ENCODE measurements at places on chromosomes 6 and 20. TPM values are rescaled to one million over a fixed set of nuclear protein-coding genes. Genes with fewer than 3 reads are reported as not detected.

GRCh38 chr20:1277529-1278322, 11.6 kb downstream of the SNPH start:
- H3K4me3 ChIP-seq, result no peak overlapping the region
- DNase-seq, result no peak
- peaks cover 2% of the 10 kb centered on the region for H3K4me1 ChIP-seq
- H3K36me3 ChIP-seq, result peaks cover 5% of the 10 kb centered on the region

DNA sequence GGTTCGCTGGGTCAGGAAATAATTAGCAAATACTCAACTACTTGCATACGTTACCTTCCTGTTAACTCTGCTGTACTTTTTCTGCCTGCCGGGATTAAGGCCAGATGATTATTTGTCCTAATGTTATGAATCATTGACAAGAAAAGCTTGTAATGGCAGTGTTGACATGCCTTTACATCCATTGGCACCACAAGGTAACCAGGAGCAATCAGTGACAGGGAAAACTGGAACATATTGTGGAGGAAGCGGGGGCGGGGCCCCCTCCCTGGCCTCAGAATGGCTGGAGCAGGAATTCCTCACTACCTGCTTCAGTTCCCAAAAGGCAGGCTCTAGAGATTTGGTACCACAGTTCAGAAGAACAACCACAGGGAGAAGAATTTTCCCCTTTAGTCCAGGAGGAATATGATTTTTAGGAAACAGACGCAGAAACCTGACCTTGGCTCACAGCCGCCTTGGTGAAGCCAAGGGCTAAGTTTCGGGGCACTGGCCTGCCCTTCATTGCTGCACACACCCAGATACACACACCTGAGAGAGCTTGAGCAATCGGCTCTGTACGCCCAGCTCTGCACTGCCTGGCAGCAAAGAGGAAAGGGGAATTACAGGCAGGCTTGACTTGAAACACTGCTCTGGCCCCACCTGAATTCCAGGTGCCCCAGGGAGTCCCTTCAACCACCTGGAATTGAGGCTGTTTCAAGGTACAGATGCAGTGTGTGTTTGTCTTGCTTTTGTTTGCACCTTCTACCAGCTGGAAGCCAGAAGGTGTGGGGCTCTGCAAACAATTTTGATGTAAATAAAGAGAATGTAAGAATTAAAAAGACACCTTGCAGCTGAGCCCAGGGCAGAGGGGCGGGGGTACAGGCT, 89.8 kb downstream of the MYB start:
- H3K27me3 ChIP-seq, result no peaks in the 10 kb centered on the region
- no peaks in the 10 kb centered on the region for H3K4me1 ChIP-seq
- no peak for DNase-seq
- H3K36me3 ChIP-seq, result no peaks in the 10 kb centered on the region
- H3K27ac ChIP-seq, result no peak overlapping the region

DNA sequence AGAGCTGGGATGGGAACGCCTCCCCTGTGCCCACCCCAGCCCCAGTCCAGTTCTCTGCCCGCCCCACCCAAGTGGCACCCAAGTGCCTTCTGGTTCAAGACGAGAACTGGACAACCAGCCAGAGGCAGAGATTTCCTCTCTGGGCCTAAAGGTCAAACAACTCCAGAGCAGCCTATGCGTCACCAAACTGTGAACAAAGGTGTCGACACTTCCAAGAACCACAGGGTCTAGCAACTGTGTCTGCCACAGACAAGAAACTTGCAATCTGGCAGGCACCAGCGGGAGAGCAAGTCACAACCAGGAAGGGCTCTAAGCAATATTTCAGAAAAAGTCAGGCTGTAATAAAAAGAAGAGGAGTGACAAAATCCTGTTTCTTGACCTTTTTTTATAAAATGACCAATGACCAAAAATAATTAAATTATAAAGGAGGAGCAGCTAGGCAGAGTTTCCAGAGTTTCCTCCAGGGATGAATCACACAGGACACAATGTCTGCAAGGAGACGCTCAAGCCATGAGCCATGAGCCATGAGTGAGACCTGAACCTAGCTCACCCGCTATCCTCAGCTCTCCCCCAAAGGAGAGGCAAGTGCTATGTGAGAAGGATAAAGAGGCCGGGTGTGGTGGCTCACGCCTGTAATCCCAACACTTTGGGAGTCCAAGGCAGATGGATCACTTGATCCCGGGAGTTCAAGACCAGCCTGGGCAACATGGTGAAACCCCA, 11.1 kb downstream of the EDEM2 start:
- no peak overlapping the region for H3K4me3 ChIP-seq
- no peak overlapping the region for H3K27ac ChIP-seq
- no peaks in the 10 kb centered on the region for H3K27me3 ChIP-seq
- no peaks in the 10 kb centered on the region for H3K4me1 ChIP-seq
- H3K36me3 ChIP-seq, result peaks cover 73% of the 10 kb centered on the region
- no peak for DNase-seq

- no peaks in the 10 kb centered on the region for H3K27me3 ChIP-seq
- H3K27ac ChIP-seq, result peak overlapping the region; percentile 88
- DNase-seq, result peak; percentile 50
- peaks cover 32% of the 10 kb centered on the region for H3K4me1 ChIP-seq
Measured at GRCh38 chr20:48758206-48758820, 69.5 kb downstream of the PREX1 start.

DNA sequence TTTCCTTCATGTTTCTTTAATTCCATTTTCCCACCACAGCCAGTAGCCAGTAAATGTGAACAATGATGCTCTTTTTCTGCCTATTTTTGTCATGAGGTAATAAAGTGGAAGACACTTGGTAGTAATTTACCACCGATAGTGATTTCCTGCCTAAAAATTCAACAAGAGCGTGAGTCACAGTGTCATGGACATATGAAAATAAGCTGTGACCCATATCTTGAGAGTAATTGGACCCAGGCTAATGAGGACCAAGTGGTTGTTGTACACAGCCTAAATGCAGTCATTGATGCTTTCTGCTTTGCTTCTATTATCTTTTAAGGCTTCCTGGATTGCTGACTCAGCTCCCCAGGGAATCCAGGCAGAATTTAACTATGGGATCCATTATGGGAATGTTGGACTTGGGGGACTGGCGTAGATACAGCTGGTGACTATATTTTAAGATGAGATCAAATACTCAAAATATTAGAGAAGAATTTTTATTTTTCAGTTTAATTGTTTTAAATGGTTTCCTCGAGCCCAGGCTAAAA, 265.9 kb upstream of the FERMT1 start:
- no peaks in the 10 kb centered on the region for H3K36me3 ChIP-seq
- no peaks in the 10 kb centered on the region for H3K27me3 ChIP-seq
- no peaks in the 10 kb centered on the region for H3K4me1 ChIP-seq
- DNase-seq, result no peak

DNA sequence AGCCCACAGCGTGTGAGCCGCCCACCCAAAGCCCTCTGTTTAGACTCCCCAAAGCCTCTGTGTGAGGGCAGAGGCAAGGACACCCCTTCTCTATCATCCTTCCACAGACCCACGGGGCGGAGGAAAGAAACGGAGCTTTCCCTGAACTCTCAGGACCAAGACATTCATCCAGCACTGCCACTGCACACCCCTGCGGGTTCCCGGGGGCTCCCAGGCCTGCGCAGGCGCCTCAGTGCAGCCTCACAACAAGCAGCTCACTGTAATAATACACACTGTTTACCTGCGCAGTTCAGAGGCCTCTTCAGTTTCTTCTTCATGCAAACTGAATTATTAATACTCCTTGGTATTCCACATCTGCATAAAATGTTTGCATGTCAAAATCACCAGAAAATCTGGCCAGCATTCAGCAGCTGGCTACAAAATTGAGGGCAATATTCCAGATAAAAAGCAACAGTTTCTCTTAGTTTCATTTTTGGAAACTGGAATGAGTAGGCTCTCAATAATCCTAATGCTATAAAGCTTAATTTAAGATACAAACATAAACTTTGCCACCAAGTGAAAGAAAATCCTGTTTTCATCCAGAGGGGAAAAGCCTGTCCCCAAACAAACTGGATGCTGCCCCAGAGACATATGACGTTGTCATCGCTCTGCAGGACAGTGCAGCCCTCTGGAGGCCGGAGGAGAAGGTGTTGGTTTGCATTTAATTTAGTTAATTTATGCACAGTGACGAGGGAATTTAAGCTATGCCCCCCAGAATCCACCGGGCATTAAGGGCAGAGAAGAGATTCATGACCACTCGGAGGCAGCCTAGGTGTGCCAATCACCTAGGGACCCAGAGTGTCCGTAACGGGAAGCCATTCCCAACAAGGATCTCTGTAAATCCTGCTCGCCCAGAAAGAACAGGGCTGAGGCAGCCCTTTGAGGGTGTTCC, 45.3 kb downstream of the NINL start:
- H3K27ac ChIP-seq, result no peak overlapping the region
- no peaks in the 10 kb centered on the region for H3K36me3 ChIP-seq
- DNase-seq, result no peak
- H3K27me3 ChIP-seq, result no peaks in the 10 kb centered on the region
- no peaks in the 10 kb centered on the region for H3K4me1 ChIP-seq

- no peaks in the 10 kb centered on the region for H3K36me3 ChIP-seq
- H3K27ac ChIP-seq, result no peak overlapping the region
- H3K27me3 ChIP-seq, result no peaks in the 10 kb centered on the region
- H3K4me3 ChIP-seq, result no peak overlapping the region
- no peaks in the 10 kb centered on the region for H3K4me1 ChIP-seq
Measured at GRCh38 chr20:23114448-23115082, 28.4 kb upstream of the CD93 start.

DNA sequence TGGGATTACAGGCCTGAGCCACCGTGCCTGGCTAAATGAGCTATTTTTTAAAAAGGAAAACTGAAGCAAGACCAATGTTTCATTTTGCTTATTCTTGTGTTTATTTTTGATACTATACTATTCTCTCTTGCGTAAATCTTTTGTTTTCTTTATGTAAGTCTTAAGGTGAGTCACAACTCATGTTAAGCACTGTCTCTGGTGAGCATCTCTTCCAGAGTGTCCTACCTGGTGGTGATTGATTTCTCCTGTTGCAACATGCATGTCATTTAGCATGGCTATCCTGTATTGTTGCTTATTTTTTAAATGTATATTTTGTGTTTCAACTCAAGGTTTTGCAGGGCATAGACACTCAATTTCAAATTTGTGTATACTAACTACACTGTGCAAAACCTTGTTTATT, 336.0 kb downstream of the RFPL4B start:
- no peaks in the 10 kb centered on the region for H3K36me3 ChIP-seq
- no peaks in the 10 kb centered on the region for H3K4me1 ChIP-seq
- no peak overlapping the region for H3K27ac ChIP-seq

GRCh38 chr6:52152711-52153160, 33.4 kb upstream of the IL17A start:
- H3K27me3 ChIP-seq, result no peaks in the 10 kb centered on the region
- no peak overlapping the region for H3K4me3 ChIP-seq
- DNase-seq, result no peak

DNA sequence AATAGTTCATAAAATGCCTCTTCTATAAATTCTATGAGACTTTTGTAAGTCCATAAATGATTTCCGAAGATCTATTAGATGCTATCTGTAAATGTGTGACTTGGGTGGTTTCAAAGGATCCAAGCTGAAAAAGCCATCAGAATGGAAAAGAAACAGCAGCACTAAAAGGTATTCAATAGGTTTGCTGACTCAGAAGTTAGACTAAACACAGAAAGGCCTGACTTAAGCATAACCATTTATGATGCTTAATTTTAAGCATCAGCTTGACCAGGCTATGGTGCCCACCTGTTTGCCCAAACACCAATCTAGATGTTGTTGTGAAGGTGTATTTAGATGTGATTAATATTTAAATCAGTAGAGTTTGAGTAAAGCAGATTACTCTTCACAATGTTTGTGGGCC, 513.5 kb downstream of the TFAP2A start:
- DNase-seq, result no peak
- H3K27me3 ChIP-seq, result no peaks in the 10 kb centered on the region
- no peak overlapping the region for H3K27ac ChIP-seq
- no peaks in the 10 kb centered on the region for H3K4me1 ChIP-seq

DNA sequence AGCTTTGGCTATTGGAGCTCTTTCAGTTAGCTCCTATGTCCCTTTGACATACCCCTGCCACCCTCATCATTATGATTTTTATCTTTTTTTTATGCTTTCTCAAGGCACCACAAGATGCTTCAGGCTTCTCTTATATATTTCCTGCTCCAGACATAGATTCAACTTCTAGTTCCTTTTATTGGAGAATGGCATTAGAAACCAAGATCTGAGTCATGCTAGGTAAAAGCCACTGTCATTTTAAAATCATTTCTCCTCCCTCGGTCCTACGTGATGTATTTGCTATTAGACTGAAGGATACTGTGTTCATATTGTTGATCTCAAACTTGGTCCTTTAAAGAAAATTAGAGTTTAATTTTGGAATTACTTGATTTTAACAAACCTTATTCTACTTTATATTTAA, 8.3 kb downstream of the TENT5A start:
- H3K27ac ChIP-seq, result no peak overlapping the region
- H3K27me3 ChIP-seq, result no peaks in the 10 kb centered on the region
- no peaks in the 10 kb centered on the region for H3K4me1 ChIP-seq
- no peaks in the 10 kb centered on the region for H3K36me3 ChIP-seq
- H3K4me3 ChIP-seq, result no peak overlapping the region

DNA sequence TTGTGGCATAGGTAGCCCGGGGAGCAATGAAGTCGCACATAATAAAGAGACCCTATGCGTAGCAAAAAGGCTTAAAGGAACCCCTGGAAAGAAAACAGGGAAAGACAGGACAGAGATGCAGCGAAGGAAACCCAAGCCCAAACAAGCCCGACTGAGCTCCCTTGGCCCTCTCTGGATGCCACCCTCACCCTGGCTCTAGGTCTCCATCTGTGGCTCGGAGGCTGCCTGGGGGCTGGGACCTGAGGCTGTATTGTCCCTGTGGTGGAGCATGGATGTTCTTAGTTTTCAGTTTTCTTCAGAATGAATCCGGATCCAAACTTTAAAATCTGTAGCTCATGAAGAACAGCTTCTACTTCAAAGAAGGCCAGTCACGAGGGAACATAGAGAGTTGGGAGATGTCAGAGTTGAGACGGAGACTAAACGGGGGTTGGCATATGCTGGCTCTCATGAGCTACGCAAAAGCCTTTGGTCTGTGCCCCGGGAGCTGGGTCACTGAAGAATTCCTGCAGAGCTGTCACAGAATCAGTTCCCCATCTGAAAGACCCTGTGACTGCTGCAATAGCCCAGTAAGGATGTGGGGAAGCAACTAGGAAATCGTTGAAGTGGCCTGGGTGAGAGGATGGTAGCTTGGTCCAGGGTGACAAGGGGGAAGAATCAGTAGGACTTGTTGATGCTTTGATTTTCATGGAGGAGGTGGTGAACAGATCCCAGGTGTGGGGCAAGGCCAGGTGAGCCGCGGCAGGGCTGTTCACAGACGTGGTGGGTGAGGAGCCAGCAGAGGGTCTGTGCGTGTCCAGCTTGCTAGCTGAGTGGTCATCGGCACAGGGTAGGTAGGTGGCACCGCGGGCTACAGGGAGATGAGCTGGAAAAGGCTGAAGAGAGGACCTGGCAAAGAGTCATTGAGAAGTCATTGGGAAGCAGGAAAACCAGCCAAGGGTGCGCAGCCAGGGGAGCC, 35.2 kb downstream of the SYNDIG1 start:
- H3K4me3 ChIP-seq, result no peak overlapping the region
- no peak overlapping the region for H3K27ac ChIP-seq
- no peak for DNase-seq
- H3K4me1 ChIP-seq, result peaks cover 3% of the 10 kb centered on the region
- peaks cover 23% of the 10 kb centered on the region for H3K27me3 ChIP-seq
- H3K36me3 ChIP-seq, result no peaks in the 10 kb centered on the region

Gene SNAI1
- 1.3 TPM for total RNA-seq

Gene PAK5
- total RNA-seq, result not detected

Gene LBP
- not detected for total RNA-seq

Data from T-cell (primary cell).